ENCODE measurements at places on chromosomes 7 and 10. TPM values are rescaled to one million over a fixed set of nuclear protein-coding genes. Genes with fewer than 3 reads are reported as not detected.

DNA sequence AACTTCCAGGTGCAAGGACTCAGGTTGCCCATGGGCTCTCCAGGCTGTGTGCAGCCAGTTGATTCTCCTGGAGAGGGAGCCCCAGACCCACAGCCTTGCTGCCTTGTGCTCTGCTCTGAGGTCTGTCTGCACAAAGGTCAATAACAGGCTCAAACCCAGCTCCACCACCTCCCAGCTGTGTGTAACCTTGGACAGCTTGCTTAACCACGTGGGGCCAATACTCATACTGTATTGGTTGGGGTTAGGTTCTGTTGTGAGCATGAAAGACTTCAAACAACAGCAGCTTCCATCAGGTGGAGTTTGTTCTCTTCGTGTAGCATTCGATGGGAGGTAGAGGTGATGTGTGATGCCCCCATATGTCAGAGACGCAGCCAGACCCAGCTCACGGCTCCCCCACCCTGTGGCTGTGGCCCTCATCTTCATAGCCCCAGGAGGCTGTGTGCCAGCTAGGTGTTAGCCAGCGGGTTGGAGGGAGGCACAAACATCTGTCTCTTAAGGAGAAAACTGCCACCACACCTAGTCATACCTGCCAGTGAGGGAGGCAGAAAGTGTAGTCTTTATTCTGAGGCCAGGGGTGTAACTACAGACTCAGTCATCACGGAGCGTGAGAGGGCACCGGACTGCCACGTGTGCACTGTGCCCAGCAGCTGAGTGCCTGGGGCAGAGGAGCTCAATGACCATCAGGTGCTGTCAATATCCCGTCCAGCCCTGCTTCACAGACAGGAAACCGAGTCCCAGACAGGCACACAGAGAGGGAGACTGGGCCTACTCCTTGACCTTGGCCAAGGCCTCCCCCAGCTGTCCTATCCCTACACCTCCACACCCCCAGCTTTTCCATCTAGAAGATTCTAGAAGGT lies 8.1 kb upstream of the POLD2 start:
- no peak overlapping the region for H3K27ac ChIP-seq
- H3K27me3 ChIP-seq, result peaks cover 1% of the 10 kb centered on the region
- peaks cover 4% of the 10 kb centered on the region for H3K36me3 ChIP-seq
- no peak overlapping the region for H3K4me3 ChIP-seq

- peaks cover 31% of the 10 kb centered on the region for H3K4me1 ChIP-seq
- no peaks in the 10 kb centered on the region for H3K36me3 ChIP-seq
- peak overlapping the region; percentile 86 for H3K4me3 ChIP-seq
- H3K27me3 ChIP-seq, result peaks cover 15% of the 10 kb centered on the region
- H3K27ac ChIP-seq, result no peak overlapping the region
Observed at GRCh38 chr7:121330053-121330833, 1.4 kb downstream of the WNT16 start.

- peak overlapping the region; percentile 93 for H3K27ac ChIP-seq
- H3K36me3 ChIP-seq, result no peaks in the 10 kb centered on the region
- peak overlapping the region; percentile 26 for H3K4me3 ChIP-seq
- H3K27me3 ChIP-seq, result peaks cover 7% of the 10 kb centered on the region
- peaks cover 88% of the 10 kb centered on the region for H3K4me1 ChIP-seq
Observed at GRCh38 chr10:79176949-79177602, 108.3 kb downstream of the ZMIZ1 start.

DNA sequence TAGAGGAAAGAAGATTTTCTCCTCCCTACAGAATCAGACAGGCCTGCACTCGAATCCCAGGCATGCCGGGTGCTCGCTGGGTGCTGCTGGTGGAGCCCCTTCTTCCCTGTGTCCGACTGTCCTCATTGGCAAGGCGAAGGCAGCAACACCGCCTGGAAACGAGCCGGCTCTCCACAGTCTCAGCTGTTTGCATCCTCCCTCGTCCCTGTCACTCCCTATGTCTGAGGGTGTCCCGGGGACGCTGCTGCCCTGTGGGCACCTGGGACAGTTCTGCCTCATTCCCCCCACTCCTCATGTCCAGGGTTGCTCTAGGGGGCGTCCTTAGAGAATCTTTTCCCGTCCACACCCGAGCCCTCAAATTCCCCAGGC lies 31.6 kb upstream of the TMEM72 start:
- H3K4me1 ChIP-seq, result peaks cover 32% of the 10 kb centered on the region
- peak overlapping the region; percentile 88 for H3K4me3 ChIP-seq
- peak overlapping the region; percentile 68 for H3K27ac ChIP-seq
- H3K27me3 ChIP-seq, result peaks cover 26% of the 10 kb centered on the region

- H3K36me3 ChIP-seq, result no peaks in the 10 kb centered on the region
- peaks cover 56% of the 10 kb centered on the region for H3K27me3 ChIP-seq
- no peaks in the 10 kb centered on the region for H3K4me1 ChIP-seq
Observed at GRCh38 chr10:70914316-70914864, 26.0 kb upstream of the PCBD1 start.

DNA sequence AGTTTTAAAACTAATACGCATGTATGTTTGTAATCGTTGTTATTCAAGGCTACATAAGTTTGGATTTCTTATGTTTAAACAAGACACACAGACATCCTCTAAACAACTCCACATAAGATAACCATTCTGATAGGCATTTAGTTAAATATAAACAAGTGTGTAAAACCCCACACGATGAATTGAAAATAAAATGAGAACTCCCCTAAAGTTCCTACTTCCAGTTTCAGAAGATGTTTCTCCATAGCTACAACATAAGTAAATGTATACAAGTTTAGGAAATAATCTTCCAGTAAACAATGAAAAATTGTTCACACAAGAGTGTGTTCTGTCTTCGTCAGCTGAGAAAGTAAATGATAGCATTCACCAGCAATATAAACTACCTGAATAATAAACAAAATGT lies 246.8 kb downstream of the RNLS start:
- no peak overlapping the region for H3K4me3 ChIP-seq
- DNase-seq, result no peak
- no peaks in the 10 kb centered on the region for H3K4me1 ChIP-seq

GRCh38 chr10:123472606-123473005 lies 193.5 kb upstream of the GPR26 start:
- H3K36me3 ChIP-seq, result no peaks in the 10 kb centered on the region
- H3K27me3 ChIP-seq, result no peaks in the 10 kb centered on the region
- no peak overlapping the region for H3K4me3 ChIP-seq
- no peaks in the 10 kb centered on the region for H3K4me1 ChIP-seq

GRCh38 chr7:17183630-17184328 lies 114.7 kb upstream of the AHR start:
- H3K27ac ChIP-seq, result no peak overlapping the region
- no peak overlapping the region for H3K4me3 ChIP-seq
- H3K36me3 ChIP-seq, result no peaks in the 10 kb centered on the region
- peaks cover 41% of the 10 kb centered on the region for H3K4me1 ChIP-seq
- peak; percentile 24 for DNase-seq

DNA sequence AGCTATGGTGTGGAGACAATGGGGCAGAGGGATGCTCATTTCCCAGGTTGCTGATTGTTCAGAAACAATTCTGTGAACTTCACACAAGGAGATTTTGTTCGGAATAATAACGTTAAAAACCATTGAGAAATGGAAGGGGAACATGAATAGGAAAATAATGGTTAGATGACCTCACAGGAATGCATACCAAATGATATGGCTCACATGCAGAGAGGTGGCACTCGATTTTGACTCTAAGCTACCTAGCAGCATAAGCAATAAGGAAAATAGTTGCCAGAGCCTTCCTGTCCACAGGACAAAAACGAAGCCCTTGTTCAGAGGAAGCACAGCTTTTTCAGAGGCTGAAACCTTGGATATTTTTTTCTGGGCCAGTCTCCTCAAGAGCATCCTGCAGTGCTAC lies 293.1 kb downstream of the ZEB1 start:
- H3K27me3 ChIP-seq, result peaks cover 6% of the 10 kb centered on the region
- H3K4me3 ChIP-seq, result no peak overlapping the region
- H3K36me3 ChIP-seq, result peaks cover 8% of the 10 kb centered on the region
- no peak for DNase-seq
- no peak overlapping the region for H3K27ac ChIP-seq

GRCh38 chr7:22196429-22196828 lies 160.5 kb downstream of the RAPGEF5 start:
- H3K4me1 ChIP-seq, result peaks cover 14% of the 10 kb centered on the region
- H3K27me3 ChIP-seq, result peaks cover 10% of the 10 kb centered on the region
- no peak overlapping the region for H3K27ac ChIP-seq
- DNase-seq, result no peak
- H3K36me3 ChIP-seq, result no peaks in the 10 kb centered on the region

DNA sequence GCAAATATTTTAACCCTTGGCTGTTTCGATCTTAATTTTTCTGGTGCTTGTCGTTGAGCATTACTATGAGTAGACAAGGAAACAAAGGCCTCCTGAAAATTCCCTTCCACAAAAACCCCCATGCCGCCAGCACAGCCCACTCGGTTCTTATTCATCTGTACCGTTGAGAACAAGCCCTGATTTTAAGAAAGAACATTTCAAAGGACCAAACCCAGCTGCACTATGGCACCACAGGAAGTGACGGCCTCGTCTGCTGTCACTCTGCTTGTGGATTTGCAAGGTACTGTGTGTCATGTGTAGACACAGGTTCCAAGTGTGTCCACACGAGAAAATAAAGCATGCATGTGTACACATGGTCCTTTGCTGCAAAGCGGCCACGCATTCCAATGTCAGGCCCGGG lies 285.2 kb downstream of the DNAJB6 start:
- H3K36me3 ChIP-seq, result peaks cover 5% of the 10 kb centered on the region
- H3K27me3 ChIP-seq, result peaks cover 2% of the 10 kb centered on the region
- H3K4me3 ChIP-seq, result no peak overlapping the region
- no peak overlapping the region for H3K27ac ChIP-seq
- no peak for DNase-seq

DNA sequence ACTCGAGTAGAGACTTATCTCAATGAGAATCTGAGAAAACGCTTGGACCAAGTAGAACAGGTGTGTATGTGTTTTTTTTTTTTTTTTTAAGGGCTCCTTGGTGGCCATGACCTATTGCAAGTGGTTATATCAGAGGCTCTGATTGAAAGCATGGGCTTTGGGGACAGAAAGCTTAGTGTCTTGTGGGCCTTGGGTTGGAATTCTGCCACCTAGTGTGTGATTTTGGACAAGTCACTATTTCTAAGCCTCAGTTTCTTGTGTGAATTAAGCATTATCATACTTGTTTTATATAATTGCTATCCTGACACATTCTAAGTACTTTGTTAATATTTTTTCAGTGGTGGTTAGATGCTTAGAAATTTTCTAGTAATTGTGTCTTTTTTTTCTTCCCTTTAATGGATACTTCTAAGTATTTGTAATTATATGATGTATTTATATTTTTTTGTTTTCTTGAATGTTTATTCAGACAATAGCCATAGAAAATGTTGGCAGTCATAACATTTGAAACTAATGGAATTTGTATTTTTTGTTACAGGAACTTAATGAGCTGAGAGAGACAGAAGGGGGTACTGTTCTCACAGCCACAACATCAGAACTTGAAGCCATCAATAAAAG lies 33.1 kb downstream of the SMC3 start:
- H3K4me3 ChIP-seq, result no peak overlapping the region
- H3K27me3 ChIP-seq, result no peaks in the 10 kb centered on the region
- H3K4me1 ChIP-seq, result no peaks in the 10 kb centered on the region
- peak; percentile 47 for DNase-seq
- no peak overlapping the region for H3K27ac ChIP-seq

DNA sequence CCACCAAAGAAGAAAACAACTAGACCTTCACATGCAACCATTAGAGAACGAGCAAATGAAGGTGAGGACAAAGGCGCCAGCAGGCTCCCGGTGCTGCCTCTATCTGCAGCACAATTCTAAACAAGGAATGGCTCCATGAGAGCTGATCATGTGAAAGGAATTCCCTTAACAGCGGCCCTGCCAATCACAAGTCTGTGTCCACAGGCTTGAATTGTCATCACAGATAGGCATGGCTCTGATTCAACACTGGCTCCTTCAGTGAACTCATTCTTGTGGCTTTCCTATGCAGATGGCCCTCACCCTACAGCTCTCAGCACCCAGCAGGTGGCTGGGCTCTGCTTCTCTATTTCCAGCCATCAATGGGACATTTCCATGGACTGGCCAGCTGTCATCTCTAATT lies 36.2 kb downstream of the LAMB1 start:
- peak; percentile 83 for DNase-seq
- peaks cover 11% of the 10 kb centered on the region for H3K4me1 ChIP-seq
- no peak overlapping the region for H3K4me3 ChIP-seq
- H3K27me3 ChIP-seq, result no peaks in the 10 kb centered on the region

DNA sequence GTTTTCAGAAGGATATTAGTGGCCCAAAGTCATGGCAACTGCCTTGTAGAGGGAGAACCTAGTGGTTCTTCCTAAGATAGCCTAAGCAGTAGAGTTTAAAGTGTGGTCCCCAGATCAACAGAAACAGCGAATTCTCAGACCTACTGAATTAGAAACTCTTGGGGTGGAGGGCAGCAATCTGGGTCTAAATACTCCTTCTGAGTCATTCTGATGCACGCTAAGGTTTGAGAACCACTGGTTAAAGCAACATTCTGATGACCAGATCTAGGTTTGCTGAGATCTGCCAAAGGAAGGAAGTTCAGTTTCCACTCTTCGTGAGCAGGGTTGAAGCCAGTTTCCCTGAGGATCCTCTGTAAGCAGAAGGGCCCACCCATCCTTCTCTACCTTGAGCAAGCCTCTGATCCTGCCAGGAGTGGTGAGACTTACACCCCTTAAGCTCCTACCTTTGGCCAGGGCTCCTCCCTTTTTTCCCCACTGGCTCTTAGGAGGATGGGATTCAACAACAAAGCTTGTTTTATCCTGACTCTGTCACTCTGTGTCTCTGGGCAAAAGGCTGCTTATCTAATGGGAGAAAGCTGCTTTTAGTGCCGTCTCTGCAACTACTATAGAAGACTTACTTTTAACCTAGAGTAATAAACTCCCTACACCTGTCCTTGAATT lies 26.8 kb upstream of the TRUB1 start:
- H3K4me1 ChIP-seq, result 0 out of 2 replicates have a peak, but pooled peaks cover 5% of the 10 kb centered on the region
- H3K4me3 ChIP-seq, result no peak overlapping the region
- no peak overlapping the region for H3K27ac ChIP-seq
- no peaks in the 10 kb centered on the region for H3K36me3 ChIP-seq

- no peaks in the 10 kb centered on the region for H3K27me3 ChIP-seq
- H3K36me3 ChIP-seq, result peaks cover 10% of the 10 kb centered on the region
- no peak for DNase-seq
- H3K4me1 ChIP-seq, result no peaks in the 10 kb centered on the region
- H3K4me3 ChIP-seq, result no peak overlapping the region
- no peak overlapping the region for H3K27ac ChIP-seq
Observed at GRCh38 chr7:37267251-37267650, 181.4 kb downstream of the ELMO1 start.

- peaks cover 3% of the 10 kb centered on the region for H3K27me3 ChIP-seq
- no peak for DNase-seq
- no peaks in the 10 kb centered on the region for H3K36me3 ChIP-seq
- H3K27ac ChIP-seq, result no peak overlapping the region
- no peak overlapping the region for H3K4me3 ChIP-seq
- peaks cover 35% of the 10 kb centered on the region for H3K4me1 ChIP-seq
Observed at GRCh38 chr10:110444004-110444337, 53.7 kb upstream of the DUSP5 start.

- no peak overlapping the region for H3K4me3 ChIP-seq
- no peak for DNase-seq
- no peak overlapping the region for H3K27ac ChIP-seq
- no peaks in the 10 kb centered on the region for H3K36me3 ChIP-seq
- H3K4me1 ChIP-seq, result no peaks in the 10 kb centered on the region
Observed at GRCh38 chr10:113241599-113242360, 291.7 kb downstream of the TCF7L2 start.

The LRMDA gene
- 1.4 TPM for total RNA-seq

The INA gene
- 1.0 TPM for total RNA-seq

The SPDYE1 gene
- not detected for total RNA-seq

The NPFFR1 gene
- not detected for total RNA-seq

The CNPY1 gene
- total RNA-seq, result not detected
